ENCODE measurements at places on chromosomes 6 and 20. TPM values are rescaled to one million over a fixed set of nuclear protein-coding genes. Genes with fewer than 3 reads are reported as not detected.

- H3K4me1 ChIP-seq, result peaks cover 15% of the 10 kb centered on the region
- no peaks in the 10 kb centered on the region for H3K27me3 ChIP-seq
- H3K4me3 ChIP-seq, result no peak overlapping the region
Observed at GRCh38 chr6:154991207-154991606, 3.9 kb upstream of the TIAM2 start.

The SOX18 gene
- 16.8 TPM for total RNA-seq

DNA sequence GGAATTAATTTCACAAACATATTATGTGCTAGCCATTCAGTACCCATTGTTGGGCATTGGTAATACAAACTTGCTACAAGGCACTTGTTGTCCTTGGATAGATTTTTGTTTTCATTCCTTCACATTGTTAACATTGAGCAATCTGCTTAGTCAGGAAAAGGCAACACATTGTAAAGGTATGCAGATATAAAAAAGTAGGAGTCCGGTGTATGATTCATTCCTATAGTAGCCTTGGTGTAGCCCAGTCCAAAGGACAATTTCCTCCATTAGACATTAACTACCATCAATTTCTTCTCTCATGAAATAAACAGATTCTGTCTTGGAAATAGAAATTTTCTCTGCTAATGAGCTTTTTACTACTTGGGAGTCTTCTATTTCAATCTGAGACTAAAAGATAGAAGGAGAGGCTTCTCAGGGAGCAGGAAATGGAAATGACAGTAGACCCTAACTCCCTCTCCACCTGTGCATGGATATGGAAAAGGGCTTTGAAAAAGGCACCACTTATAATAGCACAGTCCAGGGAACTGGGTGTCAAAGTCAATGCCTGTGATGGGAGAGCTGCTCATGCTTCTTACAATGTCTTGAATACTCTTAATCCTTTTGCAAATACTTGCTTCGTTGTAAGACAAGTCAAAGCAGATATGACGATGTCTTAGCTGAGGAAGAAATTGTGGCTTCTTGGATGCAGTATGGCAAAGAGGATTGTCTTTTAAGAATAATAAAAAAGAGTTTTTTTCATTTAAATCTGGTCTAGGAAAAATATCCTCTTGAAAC lies 369.4 kb upstream of the CITED2 start:
- H3K4me1 ChIP-seq, result peaks cover 16% of the 10 kb centered on the region
- H3K36me3 ChIP-seq, result no peaks in the 10 kb centered on the region
- DNase-seq, result no peak
- peak overlapping the region; percentile 37 for H3K27ac ChIP-seq
- H3K27me3 ChIP-seq, result no peaks in the 10 kb centered on the region
- no peak overlapping the region for H3K4me3 ChIP-seq

The HLA-DRB5 gene
- total RNA-seq, result 0.83 TPM

GRCh38 chr6:15937602-15938001 lies 191.3 kb upstream of the MYLIP start:
- H3K4me1 ChIP-seq, result no peaks in the 10 kb centered on the region
- no peaks in the 10 kb centered on the region for H3K36me3 ChIP-seq
- no peaks in the 10 kb centered on the region for H3K27me3 ChIP-seq
- DNase-seq, result no peak

The ZFP57 gene
- 1.2 TPM for total RNA-seq

GRCh38 chr20:43057317-43057716 lies 132.4 kb downstream of the PTPRT start:
- no peak for DNase-seq
- no peak overlapping the region for H3K4me3 ChIP-seq
- H3K36me3 ChIP-seq, result no peaks in the 10 kb centered on the region
- no peaks in the 10 kb centered on the region for H3K4me1 ChIP-seq

- H3K27me3 ChIP-seq, result no peaks in the 10 kb centered on the region
- no peak overlapping the region for H3K4me3 ChIP-seq
- H3K36me3 ChIP-seq, result no peaks in the 10 kb centered on the region
- no peak for DNase-seq
- H3K27ac ChIP-seq, result no peak overlapping the region
Observed at GRCh38 chr6:8839626-8840025, 404.3 kb upstream of the SLC35B3 start.

- H3K4me1 ChIP-seq, result peaks cover 37% of the 10 kb centered on the region
- H3K4me3 ChIP-seq, result no peak overlapping the region
- no peaks in the 10 kb centered on the region for H3K36me3 ChIP-seq
- H3K27me3 ChIP-seq, result peaks cover 16% of the 10 kb centered on the region
Observed at GRCh38 chr20:63457737-63458136, 14.7 kb downstream of the KCNQ2 start.

The TPD52L2 gene
- total RNA-seq, result 162 TPM

GRCh38 chr6:112232845-112233256 lies 21.5 kb downstream of the LAMA4 start:
- no peak for DNase-seq
- peak overlapping the region; percentile 17 for H3K4me3 ChIP-seq
- H3K4me1 ChIP-seq, result peaks cover 62% of the 10 kb centered on the region
- no peaks in the 10 kb centered on the region for H3K27me3 ChIP-seq

DNA sequence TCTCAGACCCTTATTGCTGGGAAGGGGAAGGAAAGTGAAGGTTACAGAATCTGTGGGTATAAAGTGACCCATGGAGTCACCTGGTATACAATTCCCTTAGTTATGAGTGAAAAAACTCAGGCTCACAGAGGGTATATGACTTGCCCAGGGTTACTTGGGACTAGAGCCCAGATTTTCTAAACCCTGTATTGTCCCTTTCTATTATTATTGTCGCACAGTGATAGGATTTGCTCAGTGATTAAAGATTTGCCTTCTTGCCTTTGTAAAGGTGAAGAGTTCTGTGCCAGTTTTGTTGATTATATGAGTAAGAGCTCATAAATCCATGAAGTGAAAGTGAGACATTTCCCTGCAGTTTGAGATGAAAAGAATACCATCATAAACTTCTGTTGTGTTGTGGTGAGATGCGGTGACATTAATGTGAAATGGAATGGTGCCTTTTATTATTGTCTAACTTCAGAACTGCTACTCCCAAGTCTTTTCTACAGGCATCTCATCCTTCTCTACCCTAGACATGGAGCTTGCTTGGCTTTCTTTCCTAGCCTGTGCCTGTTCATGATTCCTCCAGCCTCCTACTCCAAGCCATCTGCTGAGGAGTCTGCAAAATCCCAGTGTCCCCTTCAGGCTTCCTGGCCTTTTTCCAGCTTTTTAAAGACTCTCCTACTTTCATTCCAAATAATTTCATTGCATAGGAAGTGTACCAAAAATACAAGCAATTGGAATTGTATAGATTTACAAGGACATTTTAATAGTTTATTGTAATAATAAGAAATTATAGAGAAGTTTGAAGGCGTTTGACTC lies 33.5 kb upstream of the ADIG start:
- no peak overlapping the region for H3K27ac ChIP-seq
- peaks cover 98% of the 10 kb centered on the region for H3K36me3 ChIP-seq
- H3K27me3 ChIP-seq, result no peaks in the 10 kb centered on the region

- H3K4me3 ChIP-seq, result no peak overlapping the region
- H3K4me1 ChIP-seq, result peaks cover 15% of the 10 kb centered on the region
- no peak overlapping the region for H3K27ac ChIP-seq
- H3K36me3 ChIP-seq, result peaks cover 17% of the 10 kb centered on the region
- H3K27me3 ChIP-seq, result no peaks in the 10 kb centered on the region
Observed at GRCh38 chr20:33419140-33419974, 18.0 kb upstream of the CDK5RAP1 start.

The WFDC10B gene
- not detected for total RNA-seq

DNA sequence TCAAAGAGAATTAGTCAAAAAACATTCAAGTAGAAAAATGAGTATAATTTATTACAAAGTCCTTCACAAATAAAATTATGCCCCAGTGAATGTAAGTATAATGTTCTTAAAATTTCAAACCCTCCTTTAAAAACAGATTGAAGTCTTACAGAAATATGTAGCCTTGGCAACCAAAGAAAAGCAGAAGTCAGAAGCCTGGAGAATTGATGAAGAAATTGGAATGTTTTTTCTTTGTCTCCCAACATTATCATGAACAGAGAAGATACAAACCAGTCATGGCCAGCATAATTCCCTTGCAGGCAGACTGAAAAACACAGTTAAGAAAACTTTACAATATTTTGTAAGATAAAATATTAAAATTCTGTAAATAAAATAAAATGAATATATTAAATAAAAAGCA lies 221.9 kb downstream of the TBC1D32 start:
- DNase-seq, result no peak
- no peak overlapping the region for H3K27ac ChIP-seq
- no peaks in the 10 kb centered on the region for H3K4me1 ChIP-seq
- H3K36me3 ChIP-seq, result no peaks in the 10 kb centered on the region

DNA sequence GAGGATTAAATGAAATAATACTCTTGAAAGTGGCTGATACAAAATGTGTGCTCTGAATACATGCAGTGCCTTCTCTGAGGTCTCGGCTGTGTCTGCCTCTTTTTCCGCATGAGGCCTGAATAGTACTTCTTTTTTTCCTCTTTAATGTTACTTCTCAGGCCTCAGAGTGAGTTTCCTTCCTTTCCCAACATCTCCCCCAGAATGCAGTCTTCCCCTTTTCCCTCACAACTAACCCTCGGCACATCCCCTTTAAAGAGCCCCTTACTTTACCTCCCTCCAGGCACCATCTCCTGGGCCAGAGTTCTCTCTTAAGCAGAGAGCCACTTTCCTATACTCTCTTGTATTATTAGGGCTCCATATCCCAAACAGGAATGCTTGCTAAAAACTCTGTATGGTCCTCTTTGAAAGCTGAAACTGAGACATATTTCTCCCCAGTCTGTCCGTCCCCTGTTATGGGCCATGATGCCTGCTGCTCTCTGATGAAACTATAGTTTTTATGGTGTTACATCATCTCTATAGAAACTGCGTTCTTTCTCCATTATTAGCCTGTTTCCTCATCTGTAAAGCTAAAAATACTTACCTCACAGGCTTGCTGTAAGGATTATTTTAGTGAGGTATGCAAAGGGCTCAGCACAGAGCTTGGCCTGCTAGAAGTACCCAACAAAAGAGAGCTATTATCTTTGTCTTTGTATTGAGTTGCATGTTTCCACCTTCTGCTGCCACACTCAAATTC lies 2.3 kb downstream of the PLAGL2 start:
- peak overlapping the region; percentile 4 for H3K4me3 ChIP-seq
- H3K36me3 ChIP-seq, result peaks cover 26% of the 10 kb centered on the region
- no peaks in the 10 kb centered on the region for H3K27me3 ChIP-seq
- no peak for DNase-seq

The TSPO2 gene
- total RNA-seq, result not detected

DNA sequence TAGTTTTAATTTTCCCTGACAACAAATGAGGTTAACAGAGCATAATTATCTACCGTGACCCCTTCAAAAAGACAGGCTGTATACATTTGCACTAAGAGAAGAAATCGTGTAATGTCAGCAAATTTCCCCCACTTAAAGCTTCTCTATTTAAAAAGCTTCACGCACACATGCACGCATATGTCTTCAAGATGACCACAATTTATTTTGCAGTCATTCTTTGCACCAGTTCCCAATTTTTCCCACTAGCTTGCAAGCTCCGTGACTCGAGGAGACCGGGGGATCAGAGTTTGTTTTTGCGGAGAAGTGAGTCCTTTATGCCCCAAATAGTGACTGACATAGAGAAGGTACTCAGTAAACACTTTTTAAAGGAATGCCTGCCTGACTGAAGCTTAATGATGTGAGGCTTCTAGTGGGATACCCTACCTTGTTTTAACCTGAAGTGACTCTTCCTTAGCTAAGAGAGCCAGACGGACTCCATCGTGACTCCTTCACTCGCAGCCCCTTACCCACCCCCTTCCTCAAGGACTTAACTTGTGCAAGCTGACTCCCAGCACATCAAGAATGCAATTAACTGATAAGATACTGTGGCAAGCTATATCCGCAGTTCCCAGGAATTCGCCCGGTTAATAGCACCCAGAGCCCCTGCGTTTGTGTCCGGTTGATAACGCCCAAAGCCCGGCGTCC lies 9.3 kb upstream of the NQO2 start:
- H3K4me3 ChIP-seq, result peak overlapping the region; percentile 83
- no peak for DNase-seq
- no peaks in the 10 kb centered on the region for H3K36me3 ChIP-seq
- peaks cover 37% of the 10 kb centered on the region for H3K4me1 ChIP-seq
- peak overlapping the region; percentile 94 for H3K27ac ChIP-seq
- no peaks in the 10 kb centered on the region for H3K27me3 ChIP-seq

The LY6G5C gene
- not detected for total RNA-seq

- DNase-seq, result no peak
- H3K4me3 ChIP-seq, result peak within 1 kb of the TSS; percentile 48
Observed at GRCh38 chr6:101393251-101393828, at the start of gene GRIK2. Gene GRIK2 (plus strand): TSS chr6:101393708.

DNA sequence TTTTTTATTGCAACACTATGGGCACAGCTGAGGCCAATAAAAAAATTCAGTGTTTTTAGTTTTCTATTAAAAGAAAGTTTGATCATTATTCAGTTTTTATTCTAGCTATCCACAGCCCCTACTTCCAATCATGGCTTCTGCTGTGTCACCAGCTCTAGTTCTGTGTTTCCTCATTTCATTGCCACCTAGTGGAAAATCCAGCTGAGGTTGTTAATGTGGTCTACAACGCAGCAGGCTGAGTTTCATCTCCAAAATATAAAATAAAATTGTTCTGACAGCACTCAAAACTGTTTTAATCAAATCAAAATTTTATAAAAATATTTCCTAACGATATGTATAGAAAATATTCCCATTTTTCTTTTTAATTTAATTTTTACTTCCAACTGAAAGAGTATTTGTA lies 13.6 kb downstream of the COL9A1 start:
- H3K4me1 ChIP-seq, result no peaks in the 10 kb centered on the region
- H3K4me3 ChIP-seq, result no peak overlapping the region
- DNase-seq, result no peak
- H3K27me3 ChIP-seq, result no peaks in the 10 kb centered on the region

DNA sequence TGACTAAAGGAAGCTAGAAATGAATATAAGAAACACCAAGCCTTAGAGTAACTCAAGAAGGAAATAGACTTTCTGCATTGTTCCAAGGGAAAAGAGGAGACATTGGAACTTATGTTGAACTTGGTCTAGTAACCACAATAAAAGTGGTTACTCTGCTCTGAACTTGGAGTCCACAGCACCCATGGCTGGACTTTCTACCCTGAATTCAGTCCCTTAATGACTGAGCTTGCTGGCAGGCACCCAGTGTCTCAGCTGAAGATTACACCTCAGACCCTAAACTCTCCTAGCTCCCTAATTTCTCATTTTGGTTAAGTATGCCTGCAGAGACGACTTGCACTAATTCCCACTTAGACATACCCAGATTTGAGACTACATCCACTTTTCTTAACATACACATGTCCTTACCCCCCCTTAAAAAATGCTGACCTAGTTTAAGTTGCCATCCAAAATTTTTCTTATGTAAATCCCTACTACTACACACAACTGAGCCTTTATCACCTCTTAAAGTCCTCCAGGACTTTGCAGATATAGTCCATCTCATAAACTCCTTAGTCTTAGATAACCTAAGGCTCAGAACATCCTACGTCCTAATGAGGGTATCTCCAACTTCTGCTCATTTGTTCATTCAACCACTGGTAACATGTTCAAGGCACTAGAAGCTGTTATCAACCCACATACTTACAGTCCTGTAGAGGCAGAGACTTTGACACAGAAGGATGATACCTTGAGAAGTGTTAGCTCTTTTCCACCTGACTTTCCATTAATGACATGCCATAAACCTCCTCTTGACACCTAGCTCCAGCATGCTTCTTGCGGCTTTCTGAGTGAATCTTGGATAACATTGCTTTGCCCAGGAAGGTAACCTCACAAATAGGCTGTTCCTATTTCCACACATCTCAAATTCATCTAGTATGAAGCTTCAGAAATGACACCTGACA lies 129.8 kb downstream of the ALDH8A1 start:
- no peak overlapping the region for H3K27ac ChIP-seq
- no peak for DNase-seq
- no peak overlapping the region for H3K4me3 ChIP-seq
- peaks cover 9% of the 10 kb centered on the region for H3K4me1 ChIP-seq
- no peaks in the 10 kb centered on the region for H3K27me3 ChIP-seq
- no peaks in the 10 kb centered on the region for H3K36me3 ChIP-seq
